Cardiac fibroblast (primary cell): ENCODE measurements at places on chromosomes 7 and 10.
A peak's percentile ranks its signal among the peaks of the same experiment; 100 is the strongest.

- DNase-seq: no peak
Observed at GRCh38 chr7:151110236-151110940, 24.1 kb downstream of the AGAP3 start.

DNA sequence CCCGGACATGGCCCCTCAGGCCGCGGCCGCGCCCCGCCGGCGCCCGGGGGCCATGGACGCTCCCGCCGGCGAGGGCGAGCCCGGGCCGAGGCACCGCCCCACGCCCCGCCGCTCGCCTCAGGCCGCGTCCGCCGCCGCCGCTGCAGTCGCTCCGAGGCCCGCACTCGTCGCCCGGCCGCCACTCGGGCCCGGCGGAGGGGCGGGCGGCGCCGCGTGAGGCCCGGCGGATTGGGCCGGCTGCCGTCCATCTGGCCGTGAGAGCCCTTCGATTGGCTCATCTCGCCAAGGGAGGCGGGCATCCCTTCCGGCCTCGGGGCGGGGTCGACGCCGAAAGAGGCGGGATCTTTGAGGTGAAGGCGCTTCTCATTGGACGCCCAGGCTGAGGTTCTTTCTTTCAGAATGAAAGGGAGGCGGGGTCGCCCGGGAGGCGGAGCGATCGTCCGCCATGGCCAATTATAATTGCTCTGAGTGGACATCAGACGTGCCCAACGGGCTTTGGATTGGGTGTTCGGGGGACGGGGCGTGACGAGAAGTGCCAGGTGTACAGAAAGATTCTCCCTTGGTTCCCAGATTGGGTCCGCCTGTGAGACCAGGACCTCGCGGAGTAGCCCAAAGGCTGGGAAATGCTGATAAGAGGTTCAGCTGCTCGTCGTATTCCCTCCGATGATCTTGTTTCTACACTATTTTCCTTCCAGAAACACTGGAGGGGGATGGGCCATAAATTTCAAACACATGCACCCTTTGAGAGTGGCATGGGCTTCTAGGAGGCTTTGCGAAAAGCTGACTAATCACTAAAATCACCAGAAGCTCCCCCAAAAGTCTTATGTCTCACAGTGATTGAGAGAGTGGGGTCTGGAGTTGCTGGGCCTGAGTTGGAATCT lies at the start of gene GNA12:
TSS of gene GNA12 (minus strand) at position 156 of the 881 bp plus-strand sequence. CDS start at position 9, 147 bp downstream.
- peak; percentile 99 for DNase-seq

DNA sequence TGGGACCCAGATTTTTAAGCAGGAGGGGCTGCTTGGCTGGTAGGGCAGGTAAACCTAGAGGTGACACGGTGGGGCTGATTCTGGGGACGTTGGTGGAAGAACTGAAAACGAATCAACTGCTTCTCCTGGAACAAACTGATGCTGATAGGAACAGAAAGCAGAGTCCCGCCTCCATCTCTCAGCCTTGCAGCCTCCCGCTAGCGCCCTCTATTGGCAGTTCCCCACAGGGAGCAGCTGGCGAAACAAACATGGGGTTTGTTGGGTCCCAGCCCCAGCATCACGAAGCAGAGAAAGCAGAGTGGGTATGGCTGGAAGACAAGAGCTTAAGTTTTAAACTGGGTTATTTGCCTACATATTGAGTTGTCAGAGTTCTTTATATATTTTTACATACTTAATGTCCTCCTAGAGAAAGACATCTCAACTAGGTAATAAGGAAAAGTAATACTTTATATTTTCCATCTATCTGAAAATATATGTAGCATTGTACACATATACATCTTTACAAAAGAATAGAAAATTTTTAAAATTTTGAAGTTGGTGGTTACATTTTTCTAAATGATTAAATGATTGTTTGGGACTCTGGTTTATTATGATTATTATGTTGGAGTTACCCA lies 42.3 kb upstream of the FOXI2 start:
- peak; percentile 4 for DNase-seq

GRCh38 chr10:92990615-92991014 lies 70.0 kb upstream of the CYP26C1 start:
- no peak for DNase-seq

GRCh38 chr7:26398427-26398755 lies 106.7 kb downstream of the SNX10 start:
- DNase-seq: peak; percentile 37

DNA sequence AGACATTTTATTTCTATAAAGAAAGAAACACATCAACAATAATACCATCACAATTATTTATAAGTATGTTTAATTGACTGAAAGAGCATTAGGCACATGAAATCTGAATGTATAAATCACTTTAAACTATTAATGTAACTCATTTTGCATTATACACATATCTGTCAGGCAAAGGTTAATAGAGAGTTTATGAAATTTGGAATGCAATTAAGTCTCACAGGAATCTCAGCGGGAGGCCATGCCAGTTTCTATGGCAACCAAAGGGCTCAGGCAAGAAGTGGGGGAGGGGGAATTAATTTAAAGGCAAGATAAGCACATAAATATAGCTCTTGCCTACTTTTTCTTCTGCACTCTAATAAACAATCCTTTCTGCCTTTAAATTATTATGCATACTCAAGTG lies 152.6 kb downstream of the SLC16A9 start:
- peak; percentile 68 for DNase-seq

- no peak for DNase-seq
Observed at GRCh38 chr10:24255115-24255880, 46.4 kb downstream of the KIAA1217 start.

DNA sequence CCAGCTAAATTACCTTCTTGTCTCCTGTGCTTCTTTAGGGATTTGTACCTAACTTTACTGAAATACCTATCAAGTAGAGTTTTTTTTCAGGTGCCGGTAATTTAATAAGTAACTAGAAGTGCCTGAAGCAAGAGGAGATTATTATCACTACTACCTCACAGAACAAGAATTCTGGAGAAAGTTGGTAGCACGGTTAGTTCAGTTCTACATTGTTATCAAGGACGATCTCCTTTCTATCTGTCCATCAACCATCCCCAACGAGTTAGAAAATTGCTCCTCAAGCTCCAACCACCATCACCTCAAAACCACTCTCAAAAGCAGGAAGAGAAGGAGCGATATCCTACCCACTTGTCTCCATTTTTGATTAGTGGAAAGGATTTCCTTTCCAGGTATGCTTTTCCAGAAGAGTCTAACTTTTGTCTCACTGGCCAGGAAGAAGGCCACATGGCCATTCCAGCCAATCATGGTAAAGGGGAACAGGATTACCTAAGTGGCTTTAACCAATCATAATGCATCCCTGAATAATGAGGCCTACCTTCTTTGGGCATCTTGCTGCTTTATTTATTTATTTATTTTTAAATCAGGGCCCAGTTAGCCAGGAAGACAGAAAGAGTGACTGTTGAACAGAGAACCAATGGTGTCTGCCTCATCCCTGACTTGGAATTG lies 265.2 kb downstream of the SNX13 start:
- DNase-seq: no peak
